ENCODE measurements at places on chromosomes 3 and 15.

DNA sequence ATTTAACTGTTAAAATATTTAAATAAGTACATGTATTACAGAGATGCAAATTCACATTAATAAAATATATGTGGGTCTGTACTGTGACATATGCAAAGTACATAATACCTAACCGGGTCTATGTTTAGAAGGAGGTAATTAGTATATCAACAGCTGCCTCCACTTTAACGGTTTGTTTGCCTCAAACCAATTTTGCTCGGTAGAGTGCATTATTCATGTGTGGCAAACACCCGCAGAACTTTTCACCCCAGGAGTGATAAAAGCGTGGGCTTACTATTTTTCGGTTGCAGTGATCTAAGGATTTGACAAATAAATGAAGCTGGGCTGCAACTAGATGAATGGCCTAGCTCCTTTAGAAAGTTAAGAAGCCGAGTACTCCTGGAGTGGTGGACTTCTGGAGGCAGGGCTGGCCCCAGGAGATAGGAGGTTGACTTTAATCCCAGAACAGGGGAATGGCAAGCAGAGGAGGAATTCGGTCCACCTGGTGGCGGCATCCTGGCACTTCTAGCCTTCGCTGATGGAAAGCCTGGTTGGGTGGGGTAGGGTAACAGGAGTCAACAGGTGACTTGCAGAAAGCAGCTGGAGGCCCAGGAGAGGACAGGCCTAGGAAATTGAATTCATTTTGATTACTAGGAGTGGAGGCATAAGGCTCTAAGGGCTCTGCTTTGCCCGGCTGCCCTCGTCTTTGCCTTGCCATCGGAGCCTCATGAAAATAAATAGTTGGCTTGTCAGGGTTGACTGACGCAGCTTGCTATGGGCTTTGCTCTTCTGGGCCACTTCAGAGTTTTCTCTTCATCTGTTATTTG lies 2.4 kb downstream of the SLCO3A1 start:
- DNase-seq: no peak

- DNase-seq: no peak
These were observed 142.6 kb downstream of the SATB1 start for GRCh38 chr3:18282507-18282906.

DNA sequence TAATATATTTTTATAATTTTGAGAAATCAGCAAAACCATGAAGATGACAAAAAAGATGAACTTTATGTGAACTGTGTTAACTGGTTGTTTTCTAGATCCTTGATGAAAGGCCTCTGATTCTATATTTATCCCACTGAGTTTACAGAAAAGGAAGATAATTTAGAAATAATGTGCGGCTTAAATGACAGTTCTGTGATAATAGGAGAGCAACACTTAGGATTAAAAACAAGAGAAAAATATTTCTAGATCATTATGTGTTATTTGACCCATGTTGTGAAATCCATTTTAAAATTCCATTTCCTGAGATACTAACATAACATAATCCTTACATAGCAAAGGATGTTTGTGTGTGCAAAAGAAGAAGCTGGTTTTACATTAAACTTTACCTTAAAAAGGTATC lies 598.0 kb downstream of the DIPK2A start:
- no peak for DNase-seq

- DNase-seq: no peak
These were observed 581.1 kb upstream of the SEMA6D start for GRCh38 chr15:47136236-47136635.

- DNase-seq: no peak
These were observed at the start of gene MCF2L2 for GRCh38 chr3:183428447-183429211. Gene MCF2L2, minus strand, starts transcription at chr3:183428619. Its CDS starts 642 bp downstream, at chr3:183427977.

GRCh38 chr3:16142350-16143025 lies 32.0 kb upstream of the GALNT15 start:
- DNase-seq: no peak

- no peak for DNase-seq
These were observed 810 bp downstream of the TMEM62 start for GRCh38 chr15:43134157-43134635.

GRCh38 chr3:22582266-22582665 lies 620.9 kb upstream of the UBE2E2 start:
- no peak for DNase-seq

DNA sequence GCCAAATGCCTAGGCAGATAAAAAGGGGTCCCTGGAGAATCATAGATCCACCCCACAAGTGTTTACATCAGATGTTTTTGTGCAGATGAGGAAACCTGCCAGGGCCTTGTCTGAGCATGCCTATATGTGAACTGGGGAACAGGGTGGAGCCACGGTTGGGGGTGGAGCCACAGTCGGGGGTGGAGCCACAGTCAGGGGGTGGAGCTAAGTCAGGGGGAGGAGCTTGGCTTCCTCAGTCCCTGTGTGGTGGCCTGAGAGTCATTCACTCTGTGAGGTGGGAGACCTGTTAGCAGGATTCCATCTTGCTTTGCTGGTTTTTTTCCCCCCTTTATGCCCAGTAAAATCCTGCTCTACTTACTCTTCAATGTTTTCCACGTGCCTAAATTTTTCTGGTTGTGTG lies 57.8 kb upstream of the TGFBR2 start:
- no peak for DNase-seq

DNA sequence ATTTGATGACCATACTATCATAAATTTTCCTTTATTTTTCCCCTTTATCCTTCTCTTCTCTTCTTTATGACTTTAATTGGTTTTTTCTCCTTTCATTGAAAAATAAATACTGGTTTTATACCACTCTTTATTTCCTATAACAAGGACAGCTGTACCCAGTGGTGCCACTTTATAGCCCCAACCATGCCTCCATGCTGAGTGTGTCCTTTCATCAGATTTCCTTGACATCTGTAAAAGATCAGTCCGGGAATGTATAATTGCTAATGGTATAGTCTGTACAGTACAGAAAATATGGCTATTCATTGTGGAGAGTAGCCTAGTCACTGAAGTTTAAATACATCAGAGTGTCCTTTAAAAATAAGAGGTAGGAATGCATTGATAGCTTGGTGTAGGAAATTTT lies 74.6 kb downstream of the EPHA3 start:
- no peak for DNase-seq

DNA sequence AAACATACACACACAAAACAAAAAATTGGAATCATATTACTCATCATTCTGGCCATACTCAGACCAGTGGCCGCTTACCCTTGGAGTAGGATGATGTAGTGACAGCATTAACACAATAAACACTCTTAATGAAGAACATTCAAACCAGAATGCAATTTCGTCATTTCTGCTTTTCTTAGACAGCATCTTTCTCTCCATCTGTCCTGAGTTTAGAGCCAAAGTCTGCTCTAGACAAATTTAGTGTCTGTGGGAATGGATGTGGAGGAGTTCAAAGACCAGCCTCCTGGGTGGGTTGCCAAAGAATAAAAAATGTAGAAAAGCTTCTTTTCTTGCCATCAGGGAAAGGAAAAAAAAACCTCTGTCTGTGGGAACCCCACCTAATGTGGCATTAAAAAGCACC lies 212.4 kb upstream of the POU1F1 start:
- DNase-seq: no peak

- no peak for DNase-seq
These were observed 448.7 kb downstream of the ZPLD1 start for GRCh38 chr3:102883515-102883914.

DNA sequence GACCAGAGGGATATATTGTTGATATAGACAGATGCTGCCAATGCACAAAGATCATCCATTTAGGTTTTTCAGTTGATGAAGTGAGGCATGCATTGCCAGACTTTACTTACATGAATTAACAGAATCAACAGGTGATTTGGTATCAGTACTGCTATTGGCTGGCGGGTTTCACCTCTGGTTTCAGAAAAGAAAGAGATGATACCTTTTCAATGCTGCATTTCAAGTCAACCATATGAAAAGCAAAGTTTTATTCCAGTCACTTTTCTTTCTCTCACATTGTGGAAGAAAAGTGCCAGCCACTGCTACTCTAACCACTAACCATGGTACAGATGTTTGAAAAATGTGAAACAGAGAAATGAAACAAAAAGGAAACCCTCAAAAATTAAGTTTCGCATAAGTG lies 289.1 kb downstream of the TIGIT start:
- DNase-seq: no peak

DNA sequence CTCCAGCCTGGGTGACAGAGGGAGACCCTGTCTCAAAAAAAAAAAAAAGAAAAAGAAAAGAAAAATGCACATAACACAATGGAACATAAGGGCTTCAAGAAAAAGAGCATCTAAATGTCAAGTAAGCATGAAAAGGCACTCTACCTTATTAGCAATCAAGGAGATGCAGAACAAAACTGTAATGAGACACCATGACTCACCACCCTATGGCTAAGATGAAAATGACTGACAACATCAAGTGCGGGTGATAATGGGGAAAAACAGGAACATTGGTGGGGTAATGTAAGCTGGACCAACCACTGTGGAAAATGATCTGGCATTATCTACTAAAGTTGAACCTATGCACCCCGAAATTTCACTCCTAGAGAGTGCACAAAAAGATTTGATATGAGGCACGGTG lies 19.6 kb upstream of the NSMCE3 start:
- DNase-seq: no peak

DNA sequence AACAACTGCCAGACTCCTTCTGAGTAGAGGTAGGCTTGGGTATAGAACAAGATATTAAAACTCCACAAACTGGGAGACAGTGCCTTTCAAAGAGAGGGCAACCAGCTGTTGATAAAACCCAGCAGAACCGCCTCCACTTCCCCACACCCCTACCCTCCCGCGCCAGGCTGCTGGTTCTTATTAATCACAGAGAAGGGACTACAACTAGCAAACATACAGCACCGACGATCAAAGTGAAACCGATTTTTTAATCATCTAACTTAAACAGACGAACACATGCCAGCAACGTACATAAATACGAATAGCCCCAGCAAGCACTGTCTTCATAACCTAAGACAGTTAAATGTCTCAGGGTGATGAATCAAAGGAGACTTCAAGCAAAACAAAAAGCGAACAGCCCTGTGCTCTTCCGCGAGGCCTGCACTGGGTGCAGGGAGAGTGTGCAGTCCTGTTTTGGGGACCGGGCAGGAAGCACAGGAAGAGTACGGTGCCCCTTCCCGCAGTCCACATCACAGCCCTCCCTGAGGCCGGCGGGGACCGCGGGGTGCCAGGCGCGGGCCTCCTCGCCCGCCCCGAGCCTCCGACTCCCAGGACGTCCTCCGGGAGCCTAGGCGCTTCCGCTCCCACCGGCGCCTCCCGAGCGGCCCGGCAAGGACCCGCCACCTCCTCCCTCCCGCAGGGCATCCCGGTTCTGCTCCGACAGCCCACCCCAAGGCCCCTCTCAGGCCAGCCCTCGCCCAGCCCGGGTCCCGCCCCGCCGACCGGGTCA lies 75.1 kb upstream of the VGLL4 start:
- DNase-seq: peak; percentile 31

GRCh38 chr3:57094575-57094974 lies 34.1 kb downstream of the SPATA12 start:
- DNase-seq: no peak

- no peak for DNase-seq
These were observed 11.0 kb upstream of the ZNF662 start for GRCh38 chr3:42894698-42895579.

DNA sequence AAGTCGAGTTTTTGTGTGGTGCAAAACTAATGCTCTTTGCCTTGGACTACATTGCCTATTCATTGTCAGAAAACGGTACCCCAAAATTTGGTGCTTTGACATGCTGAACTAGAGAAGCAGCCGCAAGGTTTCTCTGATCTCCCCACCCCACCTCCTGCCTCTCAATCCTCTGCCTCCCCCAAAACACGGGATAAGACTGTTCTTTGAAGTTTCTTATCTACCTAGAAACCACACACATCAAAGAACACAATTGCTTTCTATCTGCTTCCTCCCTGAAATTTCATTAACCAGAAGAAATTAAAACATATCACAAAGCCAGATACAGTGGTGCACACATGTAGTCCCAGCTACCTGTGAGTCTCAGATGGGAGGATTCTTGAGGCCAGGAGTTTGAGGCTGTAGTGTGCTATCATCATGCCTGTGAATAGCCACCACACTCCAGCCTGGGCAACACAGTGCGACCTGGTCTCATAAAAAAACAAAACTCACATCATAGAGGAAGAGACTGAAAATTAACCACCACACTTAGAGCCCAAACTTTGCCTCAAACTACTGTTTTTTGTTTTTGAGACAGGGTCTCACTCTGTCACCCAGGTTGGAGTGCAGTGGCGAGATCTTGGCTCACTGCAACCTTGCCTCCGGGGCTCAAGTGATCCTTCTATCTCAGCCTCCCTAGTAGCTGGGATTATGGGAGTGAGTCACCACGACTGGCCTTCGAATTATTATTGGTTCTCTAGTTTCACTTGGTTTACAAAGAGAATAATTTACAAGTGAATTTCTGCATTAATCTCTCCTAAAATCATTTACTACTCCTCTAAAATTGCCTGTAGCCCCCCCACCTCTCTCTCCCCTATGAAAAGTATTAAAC lies 2.7 kb upstream of the PCNP start:
- DNase-seq: no peak

- DNase-seq: no peak
These were observed 38.2 kb upstream of the FAM3D start for GRCh38 chr3:58704745-58705144.

- DNase-seq: no peak
These were observed 6.8 kb upstream of the ZNF280D start for GRCh38 chr15:56739964-56740640.

DNA sequence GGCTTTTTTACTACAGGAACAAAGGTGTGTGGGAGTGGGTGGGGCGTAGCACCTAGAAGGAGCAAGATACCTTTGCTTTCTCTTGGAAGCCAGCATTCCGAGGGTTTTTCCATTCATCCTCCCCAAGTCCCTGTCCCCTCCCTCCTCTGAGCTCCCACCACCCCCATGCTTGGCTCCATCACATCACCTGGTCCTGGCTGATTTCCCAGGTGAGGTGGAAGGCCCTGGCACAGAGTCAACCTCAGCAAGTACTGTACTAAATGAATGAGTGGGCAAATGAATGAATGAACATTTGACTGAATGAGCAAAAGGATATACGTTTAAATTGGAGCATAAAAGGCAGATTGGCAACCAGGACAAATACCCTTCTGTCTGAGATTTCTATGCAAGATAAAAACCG lies 45.4 kb downstream of the DZIP1L start:
- DNase-seq: no peak

- DNase-seq: no peak
These were observed 44.6 kb downstream of the CDC25A start for GRCh38 chr3:48143567-48143966.

DNA sequence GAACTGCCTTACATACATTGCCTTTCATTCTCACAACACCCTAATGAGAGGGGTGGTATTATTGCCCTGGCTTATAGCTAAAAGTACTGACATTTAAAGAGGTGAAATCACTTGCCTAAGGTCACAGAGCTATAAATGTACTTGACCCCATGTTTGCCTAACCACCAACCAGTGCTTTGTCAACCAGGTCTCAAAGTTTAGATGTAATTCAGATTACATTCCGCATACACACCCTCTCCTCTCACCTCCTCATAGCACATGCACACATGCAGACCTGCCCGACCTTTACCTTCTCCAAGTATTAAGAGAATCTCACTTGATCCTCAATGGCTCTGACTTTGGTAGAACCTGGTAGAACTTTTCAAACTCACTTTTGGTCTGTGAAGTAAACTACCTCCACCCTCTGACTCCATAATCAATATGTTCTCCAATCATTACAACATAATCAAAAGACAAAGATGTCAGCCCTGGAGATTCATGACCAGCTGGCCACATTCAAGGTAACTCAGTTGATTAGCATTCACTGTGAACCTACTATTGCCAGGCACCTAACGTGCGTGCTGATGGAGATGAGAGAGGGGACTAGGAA lies 63.2 kb upstream of the HES1 start:
- no peak for DNase-seq

Measured in HS-27A (cell line).